ENCODE measurements at places on chromosomes 13 and 19. TPM values are rescaled to one million over a fixed set of nuclear protein-coding genes. Genes with fewer than 3 reads are reported as not detected.

- DNase-seq: no peak
Observed at GRCh38 chr13:110113284-110113764, 193.6 kb downstream of the COL4A1 start.

The TRPM4 gene
- total RNA-seq: 18.2 TPM

The CTXN1 gene
- 2.9 TPM for total RNA-seq

- DNase-seq: no peak
Observed at GRCh38 chr13:112708560-112709240, 18.9 kb downstream of the ATP11A start.

DNA sequence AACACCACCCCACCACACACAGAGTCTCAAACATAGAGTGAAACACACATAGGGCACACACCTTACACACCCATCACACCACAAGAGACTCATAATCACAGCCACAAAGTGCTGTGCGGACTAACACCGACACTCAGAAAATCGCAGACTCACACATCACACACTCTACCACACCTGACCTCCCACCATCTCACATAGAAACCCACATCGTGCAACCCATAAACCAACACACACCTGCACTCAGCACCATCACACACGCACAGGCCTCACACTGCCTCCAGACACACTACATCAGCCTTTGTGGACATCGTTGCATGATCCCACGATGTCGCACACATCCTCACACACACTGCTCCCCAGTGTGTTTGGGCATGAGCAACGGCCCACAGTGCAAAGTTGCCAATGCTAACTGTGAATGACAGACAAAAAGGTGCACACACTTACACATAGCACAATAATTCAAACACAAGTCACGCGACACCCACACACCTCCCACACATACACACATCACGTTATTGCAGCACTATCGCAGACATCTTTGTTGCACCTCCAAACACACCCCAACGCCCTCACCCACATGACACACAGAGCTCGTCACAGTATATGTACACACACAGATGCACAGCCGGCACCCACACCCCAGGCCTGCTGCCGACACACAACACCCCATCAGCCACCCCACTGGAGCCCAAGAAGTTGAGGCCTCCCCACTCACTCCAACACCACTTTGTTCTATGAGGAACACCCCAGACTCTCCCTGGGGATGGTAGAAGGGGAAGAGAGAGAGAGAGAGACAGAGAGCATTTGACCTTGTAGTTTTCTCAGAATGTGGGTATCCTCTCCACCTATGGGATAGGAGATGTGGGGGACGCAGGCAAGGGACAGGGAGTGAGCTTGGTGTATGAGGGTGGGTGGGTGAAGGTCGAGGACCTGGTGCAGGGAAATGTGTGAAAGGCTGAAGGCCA, 1.2 kb upstream of the ATP1A3 start:
- DNase-seq: no peak
